ENCODE measurements at places on chromosomes 13 and 19. TPM values are rescaled to one million over a fixed set of nuclear protein-coding genes. Genes with fewer than 3 reads are reported as not detected.

The RUBCNL gene
- total RNA-seq = 6.1 TPM

The AP1M2 gene
- 39.8 TPM for total RNA-seq

The NEK5 gene
- total RNA-seq = 1.8 TPM

The PSG1 gene
- total RNA-seq = not detected

The DAND5 gene
- not detected for total RNA-seq

The PGLYRP1 gene
- total RNA-seq = 9.9 TPM

The TEKTIP1 gene
- total RNA-seq = 1.8 TPM

The CCDC122 gene
- total RNA-seq = 4.0 TPM

The PRR19 gene
- 0.70 TPM for total RNA-seq

The MCF2L gene
- total RNA-seq = 40.5 TPM

The HPN gene
- 62.8 TPM for total RNA-seq

The C19orf81 gene
- total RNA-seq = 6.2 TPM

The ZFP28 gene
- 7.6 TPM for total RNA-seq

The CD209 gene
- total RNA-seq = 4.8 TPM

The S1PR5 gene
- 1.7 TPM for total RNA-seq

The CYP4F11 gene
- total RNA-seq = not detected

The PGLYRP2 gene
- total RNA-seq = not detected

The TNFSF11 gene
- 0.12 TPM for total RNA-seq

The CD70 gene
- total RNA-seq = 0.29 TPM

The EDNRB gene
- total RNA-seq = 70.6 TPM

The GAS6 gene
- total RNA-seq = 54.1 TPM

The ZNF829 gene
- 3.3 TPM for total RNA-seq

The WDR88 gene
- total RNA-seq = 0.18 TPM

The JAK3 gene
- total RNA-seq = 11.7 TPM

The ZFP82 gene
- 10.9 TPM for total RNA-seq

The LDLR gene
- 37.5 TPM for total RNA-seq

The GPR4 gene
- total RNA-seq = 1.8 TPM

The IL12RB1 gene
- total RNA-seq = 1.3 TPM

The CLEC17A gene
- 1.3 TPM for total RNA-seq

The NLRP12 gene
- total RNA-seq = 1.5 TPM

The FLT3LG gene
- total RNA-seq = 3.1 TPM

The PPP1R13L gene
- total RNA-seq = 8.8 TPM

The OR7C1 gene
- total RNA-seq = under 0.01 TPM

The TMEM259 gene
- total RNA-seq = 96.6 TPM

Measured in metanephros (tissue), 2 donors.